Activated naive CD8-positive, alpha-beta T cell treated with anti-CD3 and anti-CD28 coated beads for 36 hours (primary cell): ENCODE measurements at places on chromosomes 6 and 20. TPM values are rescaled to one million over a fixed set of nuclear protein-coding genes. Genes with fewer than 3 reads are reported as not detected.

AURKA gene
- 85.1 TPM for total RNA-seq

DEFB129 gene
- total RNA-seq = not detected

FAM135A gene
- 7.3 TPM for total RNA-seq

FERMT1 gene
- 0.32 TPM for total RNA-seq

TNXB gene
- total RNA-seq = 1.2 TPM

DUSP15 gene
- total RNA-seq = not detected

OR2B2 gene
- not detected for total RNA-seq

THBD gene
- not detected for total RNA-seq

PPIL1 gene
- 58.4 TPM for total RNA-seq

C20orf144 gene
- 0.10 TPM for total RNA-seq

MYH7B gene
- total RNA-seq = 0.33 TPM

IGF2R gene
- 74.9 TPM for total RNA-seq

GNRH2 gene
- 1.1 TPM for total RNA-seq

DNA sequence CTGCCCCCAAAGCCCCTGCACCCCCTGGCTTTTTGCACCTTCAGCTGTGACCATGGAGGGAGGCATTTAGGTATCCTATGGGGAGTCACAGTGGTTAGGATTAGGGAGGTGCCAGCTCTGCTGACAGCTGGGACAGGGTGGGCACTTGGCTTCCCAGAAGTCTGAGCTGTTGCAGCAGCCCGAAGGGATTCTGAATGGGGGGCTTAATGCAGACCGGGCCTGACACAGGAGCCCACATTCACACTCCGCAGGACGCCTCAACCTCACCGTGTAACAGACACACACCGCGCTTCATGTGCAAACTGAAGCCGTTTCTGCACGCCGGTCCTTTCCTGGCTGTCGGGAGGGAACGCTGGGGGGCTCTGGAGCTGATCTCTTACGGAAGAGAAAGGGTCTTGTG, 1.9 kb downstream of the EBF4 start:
- DNase-seq = no peak
- peaks cover 2% of the 10 kb centered on the region for H3K36me3 ChIP-seq
- no peak overlapping the region for H3K27ac ChIP-seq
- no peak overlapping the region for H3K4me3 ChIP-seq
- peaks cover 38% of the 10 kb centered on the region for H3K27me3 ChIP-seq

- no peak for DNase-seq
- H3K27ac ChIP-seq = no peak overlapping the region
Observed at GRCh38 chr6:68235326-68235784, 399.7 kb upstream of the ADGRB3 start.

DNA sequence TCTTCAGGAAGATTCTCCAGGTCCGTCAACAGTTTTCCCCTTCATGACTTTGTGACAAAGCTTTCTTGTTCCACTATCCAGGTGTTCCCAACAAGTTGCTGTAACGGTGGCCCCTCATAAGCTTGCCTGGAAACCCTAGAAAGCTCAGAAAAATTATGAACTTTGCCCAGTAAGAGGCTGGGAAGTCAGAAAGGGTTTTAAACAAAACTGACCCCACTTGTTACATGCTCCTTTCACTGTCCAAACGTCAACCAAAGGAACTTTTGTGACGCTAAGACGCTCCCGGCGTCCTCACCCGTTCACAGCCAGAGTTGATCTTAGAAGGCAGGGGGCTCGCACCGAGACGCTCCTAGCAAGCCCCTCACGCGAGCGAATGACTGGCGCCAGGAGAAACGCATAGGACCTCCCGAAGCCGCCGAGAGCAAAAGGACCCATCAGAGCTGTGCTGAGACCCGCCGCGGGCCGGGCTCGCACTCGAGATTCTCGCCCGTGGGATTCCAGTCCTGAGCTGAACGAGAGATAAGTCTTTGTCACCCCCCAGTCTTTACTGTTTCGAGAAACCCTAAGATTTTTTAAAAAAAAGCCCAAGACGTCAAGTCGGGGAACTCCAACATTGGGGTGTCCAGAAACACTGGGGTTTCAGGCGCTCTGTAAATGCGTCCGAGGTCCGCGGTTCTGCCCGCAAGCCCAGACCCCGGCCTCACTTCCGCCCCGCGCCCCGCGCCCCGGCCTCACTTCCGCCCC, 544 bp upstream of the ACAT2 start:
- DNase-seq = peak; percentile 35
- H3K36me3 ChIP-seq = peaks cover 35% of the 10 kb centered on the region
- H3K4me1 ChIP-seq = peaks cover 33% of the 10 kb centered on the region
- peak overlapping the region; percentile 96 for H3K27ac ChIP-seq
- H3K4me3 ChIP-seq = peak overlapping the region; percentile 88

DNA sequence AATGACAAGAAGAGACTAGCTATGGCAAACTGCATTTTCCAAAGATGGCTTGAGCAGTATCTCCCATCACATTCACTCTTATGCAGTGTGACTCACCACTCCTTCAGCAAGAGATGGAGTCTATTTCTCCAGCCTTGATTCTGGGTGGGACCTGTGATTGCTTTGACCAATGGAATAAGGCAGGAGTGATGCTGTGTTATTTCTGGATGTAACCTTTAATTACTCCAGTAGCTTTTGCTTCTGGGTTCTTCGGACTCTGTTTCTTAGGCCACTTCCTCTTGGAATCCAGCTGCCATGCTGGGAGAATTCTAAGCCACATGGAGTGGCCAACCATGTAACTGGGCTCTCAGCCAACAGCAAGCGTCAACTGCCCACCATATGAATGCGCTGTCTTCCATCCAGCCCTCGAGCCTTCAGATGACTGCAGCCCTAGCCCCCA, 50.7 kb downstream of the TGM2 start:
- no peak overlapping the region for H3K27ac ChIP-seq
- H3K4me3 ChIP-seq = no peak overlapping the region
- H3K27me3 ChIP-seq = no peaks in the 10 kb centered on the region
- no peak for DNase-seq
- H3K4me1 ChIP-seq = no peaks in the 10 kb centered on the region

GRCh38 chr20:62232194-62232593, 6.1 kb upstream of the OSBPL2 start:
- no peaks in the 10 kb centered on the region for H3K36me3 ChIP-seq
- DNase-seq = no peak
- no peaks in the 10 kb centered on the region for H3K4me1 ChIP-seq
- H3K27me3 ChIP-seq = peaks cover 5% of the 10 kb centered on the region

GRCh38 chr6:159012201-159012600, 12.2 kb upstream of the RSPH3 start:
- no peaks in the 10 kb centered on the region for H3K27me3 ChIP-seq
- no peak overlapping the region for H3K27ac ChIP-seq
- peaks cover 36% of the 10 kb centered on the region for H3K4me1 ChIP-seq
- DNase-seq = no peak
- peaks cover 11% of the 10 kb centered on the region for H3K36me3 ChIP-seq

DNA sequence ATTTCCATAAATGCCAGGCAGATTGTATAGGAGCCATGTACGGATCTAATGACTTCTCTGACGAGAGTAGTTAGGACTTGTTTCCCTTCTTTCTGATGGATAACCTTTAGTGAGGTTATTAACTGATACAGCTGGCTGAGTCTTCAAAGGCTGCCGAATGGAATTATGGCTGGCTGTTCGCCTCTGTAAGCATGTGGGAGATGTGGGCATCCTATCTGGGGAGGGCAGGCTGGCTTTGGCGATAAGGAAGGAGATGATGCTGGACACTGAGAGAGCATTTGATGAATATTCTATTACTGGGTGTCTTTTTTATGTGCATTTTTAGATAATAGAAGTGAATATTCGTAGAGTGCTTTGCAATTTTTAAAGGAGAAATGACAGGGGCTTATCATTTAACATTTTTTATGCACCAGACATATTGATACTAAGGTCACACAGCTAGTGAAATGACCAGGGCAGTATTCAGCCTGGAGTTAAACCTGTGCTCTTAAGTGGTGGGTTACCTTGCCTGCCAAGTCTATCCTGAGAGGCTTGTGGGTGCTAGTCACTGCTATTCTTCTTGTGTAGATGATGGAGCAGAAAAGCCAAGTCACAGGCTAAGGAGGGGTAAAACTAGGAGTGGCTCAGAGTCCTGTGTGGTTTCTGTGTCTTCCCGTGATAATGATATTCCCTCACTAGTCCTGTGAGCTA, 3.1 kb downstream of the PBOV1 start:
- no peaks in the 10 kb centered on the region for H3K4me1 ChIP-seq
- peaks cover 25% of the 10 kb centered on the region for H3K27me3 ChIP-seq
- H3K4me3 ChIP-seq = no peak overlapping the region

DNA sequence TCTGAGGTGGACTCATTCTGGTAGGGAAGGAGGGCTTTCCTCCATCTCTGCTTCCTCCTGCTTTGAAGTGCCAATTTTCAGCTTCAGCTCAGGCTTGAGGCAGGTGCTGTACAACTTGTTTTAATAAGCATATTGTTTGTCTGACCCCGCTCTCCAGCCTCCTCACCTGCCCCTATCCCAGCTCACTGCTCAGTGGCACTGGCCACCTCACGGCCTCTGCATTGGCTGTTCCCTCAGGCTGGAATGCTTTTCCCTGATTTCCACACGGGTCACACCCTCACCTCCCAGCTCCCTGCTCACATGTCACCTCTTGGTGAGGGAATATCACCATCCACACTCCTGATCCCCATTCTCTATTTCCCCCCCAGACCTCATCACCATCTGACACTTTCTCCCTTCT, 14.3 kb downstream of the AARS2 start:
- no peak overlapping the region for H3K4me3 ChIP-seq
- DNase-seq = no peak
- peaks cover 38% of the 10 kb centered on the region for H3K27me3 ChIP-seq
- H3K4me1 ChIP-seq = peaks cover 6% of the 10 kb centered on the region

GRCh38 chr20:10634211-10634610, 39.6 kb downstream of the JAG1 start:
- peaks cover 5% of the 10 kb centered on the region for H3K4me1 ChIP-seq
- no peaks in the 10 kb centered on the region for H3K36me3 ChIP-seq
- DNase-seq = no peak
- no peaks in the 10 kb centered on the region for H3K27me3 ChIP-seq

DNA sequence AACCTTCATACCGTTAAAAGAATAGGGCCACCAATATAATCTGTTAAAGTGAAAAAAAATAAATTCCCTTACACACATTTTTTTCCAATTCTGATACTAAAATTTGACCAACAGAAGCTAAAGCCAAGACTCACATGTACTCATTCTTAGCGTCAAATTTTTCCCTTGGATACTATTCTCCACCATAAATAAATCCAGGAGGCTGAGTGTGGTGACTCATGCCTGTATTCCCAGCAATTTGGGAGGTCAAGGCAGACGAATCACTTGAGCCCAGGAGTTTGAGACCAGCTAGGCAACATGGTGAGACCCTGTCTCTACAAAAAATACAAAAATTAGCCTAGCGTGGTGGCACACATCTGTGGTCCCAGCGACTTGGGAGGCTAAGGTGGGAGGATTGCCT, 43.9 kb downstream of the SCML4 start:
- H3K27ac ChIP-seq = no peak overlapping the region
- no peaks in the 10 kb centered on the region for H3K27me3 ChIP-seq
- peaks cover 6% of the 10 kb centered on the region for H3K36me3 ChIP-seq
- no peak overlapping the region for H3K4me3 ChIP-seq

DNA sequence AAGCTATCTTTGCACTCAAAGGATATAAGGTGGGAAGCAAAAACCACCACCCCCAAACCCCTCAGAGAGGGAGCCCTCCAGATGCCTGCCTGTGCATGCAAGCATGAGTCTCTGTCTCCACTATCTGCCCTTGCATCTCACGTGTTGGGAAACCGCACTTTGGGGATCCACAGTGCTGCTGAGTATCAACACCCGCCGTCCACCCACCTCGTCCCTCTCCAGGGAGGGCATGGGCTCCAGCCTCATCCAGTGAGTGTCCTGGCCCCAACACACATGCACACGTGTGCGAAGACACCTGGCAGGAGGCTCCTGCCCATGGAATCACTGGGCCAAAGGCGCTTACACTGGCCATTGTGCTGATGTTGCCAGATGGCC, 3.5 kb upstream of the YTHDF1 start:
- H3K27me3 ChIP-seq = no peaks in the 10 kb centered on the region
- H3K27ac ChIP-seq = no peak overlapping the region
- peaks cover 8% of the 10 kb centered on the region for H3K4me1 ChIP-seq
- no peak overlapping the region for H3K4me3 ChIP-seq
- DNase-seq = no peak

DNA sequence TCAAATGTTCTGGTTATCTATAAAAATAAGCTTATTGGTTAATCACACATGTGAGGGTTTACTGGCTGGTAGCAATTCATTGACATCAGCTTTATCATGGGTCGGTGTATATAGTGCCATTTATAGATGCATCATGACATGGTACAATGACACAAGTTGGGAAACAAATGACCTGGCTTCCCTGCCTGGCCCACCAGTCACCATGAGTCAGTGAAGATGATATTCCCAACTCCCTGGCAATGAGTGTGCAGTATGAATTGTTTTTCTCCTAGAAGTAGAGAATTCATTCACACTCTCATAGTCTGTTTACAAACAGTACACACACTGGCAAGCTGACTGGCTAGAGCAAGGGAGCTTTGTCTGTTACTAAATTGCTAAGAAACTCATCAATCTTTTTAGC, 37.2 kb upstream of the CALHM6 start:
- no peaks in the 10 kb centered on the region for H3K36me3 ChIP-seq
- H3K4me3 ChIP-seq = no peak overlapping the region
- H3K4me1 ChIP-seq = no peaks in the 10 kb centered on the region
- no peak for DNase-seq

- no peak for DNase-seq
- no peak overlapping the region for H3K4me3 ChIP-seq
- no peak overlapping the region for H3K27ac ChIP-seq
- H3K27me3 ChIP-seq = peaks cover 9% of the 10 kb centered on the region
Observed at GRCh38 chr6:152673236-152673635, 24.5 kb upstream of the MYCT1 start.

DNA sequence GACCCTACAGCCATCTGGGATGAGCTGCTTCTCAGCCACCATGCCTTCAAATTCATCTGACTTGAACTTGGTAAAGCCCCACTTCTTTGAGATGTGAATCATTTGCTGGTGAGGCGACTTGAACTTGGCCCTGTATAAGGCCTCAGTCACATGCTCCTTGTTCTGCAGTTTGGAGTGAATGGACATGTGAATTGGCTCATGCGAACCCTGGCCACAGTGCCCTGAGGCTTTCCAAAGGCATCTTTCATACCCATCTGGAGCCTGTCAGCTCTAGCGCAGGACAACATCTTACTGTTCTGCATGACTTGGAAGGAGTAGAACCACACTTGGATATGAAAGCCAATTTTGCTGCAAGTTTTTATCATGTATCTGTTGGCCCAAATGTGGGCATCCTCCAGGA, 244.0 kb upstream of the FAM83B start:
- no peaks in the 10 kb centered on the region for H3K27me3 ChIP-seq
- H3K4me1 ChIP-seq = no peaks in the 10 kb centered on the region
- no peak overlapping the region for H3K27ac ChIP-seq
- H3K4me3 ChIP-seq = no peak overlapping the region

DNA sequence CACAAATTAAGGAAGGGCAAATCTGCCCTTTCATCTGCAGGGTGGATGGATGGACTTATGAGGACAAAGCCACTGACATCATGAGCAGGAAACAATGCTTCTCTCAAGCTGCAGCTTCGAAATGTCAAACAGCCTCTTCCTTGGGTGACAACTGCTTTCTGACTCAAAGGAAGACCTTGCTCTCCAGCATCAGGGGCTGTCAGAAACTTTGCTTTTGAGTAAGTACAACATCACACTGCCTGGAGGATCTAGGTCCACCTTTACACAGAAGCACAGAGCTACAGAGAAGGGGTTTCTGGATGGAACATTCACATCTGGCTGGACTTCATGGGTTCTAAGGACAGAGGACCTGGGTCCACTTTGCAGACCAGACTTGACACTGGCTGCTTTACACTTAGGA, 5.9 kb downstream of the CST1 start:
- no peak overlapping the region for H3K27ac ChIP-seq
- H3K27me3 ChIP-seq = peaks cover under 1% of the 10 kb centered on the region
- H3K4me1 ChIP-seq = no peaks in the 10 kb centered on the region
- no peaks in the 10 kb centered on the region for H3K36me3 ChIP-seq
- H3K4me3 ChIP-seq = no peak overlapping the region
